ENCODE measurements at places on chromosomes 5 and 9. TPM values are rescaled to one million over a fixed set of nuclear protein-coding genes. Genes with fewer than 3 reads are reported as not detected.

- DNase-seq = no peak
Measured at GRCh38 chr9:25742256-25742655, 64.0 kb upstream of the TUSC1 start.

- no peak for DNase-seq
Measured at GRCh38 chr5:113764382-113764781, 250.9 kb downstream of the YTHDC2 start.

GRCh38 chr5:138408023-138408422, 30.8 kb upstream of the REEP2 start:
- DNase-seq = no peak

DNA sequence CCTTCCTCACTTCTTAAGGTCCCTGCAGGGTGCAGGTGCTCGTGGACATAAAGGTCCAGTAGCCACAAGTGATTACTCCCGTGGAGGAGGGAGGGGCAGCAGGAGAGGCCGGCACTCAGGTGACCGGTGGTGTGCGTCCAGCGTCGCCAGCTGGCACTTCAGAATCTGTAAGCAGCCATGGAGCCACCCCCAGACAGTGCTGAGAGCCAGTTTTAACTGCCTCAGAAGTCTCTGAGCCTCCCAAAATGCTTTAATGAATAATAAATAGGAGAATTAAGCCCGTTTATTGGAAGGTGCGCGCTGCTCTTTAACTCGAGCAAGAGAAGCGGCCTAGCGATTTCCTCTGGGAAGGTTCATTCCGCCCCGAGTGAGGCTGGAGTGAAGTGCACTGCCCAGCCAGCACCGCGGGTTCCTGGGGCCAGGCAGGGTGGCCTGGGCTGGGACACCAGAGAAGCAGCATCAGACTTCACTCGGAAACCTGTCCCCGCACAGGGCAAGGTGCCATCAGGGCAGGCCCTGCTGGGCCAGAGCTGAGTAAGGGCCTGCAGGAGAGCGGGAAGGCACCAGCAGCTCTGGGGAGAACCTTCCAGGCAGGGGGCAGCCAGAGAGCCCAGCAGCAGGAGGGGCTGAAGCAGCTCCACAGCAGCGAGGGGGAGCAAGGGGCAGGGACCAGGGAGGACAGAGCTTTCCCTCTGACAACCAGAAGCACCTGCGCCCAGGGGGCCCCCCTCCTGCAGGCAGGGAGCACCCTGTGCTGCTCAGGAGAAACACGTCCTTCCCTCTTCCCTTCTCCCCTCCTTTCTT, 61.2 kb downstream of the VAV2 start:
- no peak for DNase-seq

DNA sequence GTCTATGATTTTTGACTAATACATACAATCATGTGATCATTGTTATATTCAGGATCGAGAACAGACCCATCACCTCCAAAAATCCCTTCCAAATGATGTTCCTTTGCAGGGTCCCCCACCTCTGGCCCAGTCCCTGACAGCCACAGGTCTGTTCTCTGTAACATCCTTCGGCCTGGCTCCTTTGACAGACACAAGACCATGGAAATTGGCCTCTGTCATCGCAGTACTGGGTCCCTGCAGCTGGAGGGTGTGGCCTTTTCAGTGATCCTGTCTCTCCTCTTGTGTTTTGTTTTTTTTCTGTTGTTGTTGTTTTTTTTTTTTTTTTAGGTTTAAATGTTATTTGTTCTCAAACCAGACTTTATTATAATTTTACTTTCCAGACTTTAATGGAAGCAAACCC, 27.4 kb upstream of the ANKRD33B start:
- no peak for DNase-seq

DNA sequence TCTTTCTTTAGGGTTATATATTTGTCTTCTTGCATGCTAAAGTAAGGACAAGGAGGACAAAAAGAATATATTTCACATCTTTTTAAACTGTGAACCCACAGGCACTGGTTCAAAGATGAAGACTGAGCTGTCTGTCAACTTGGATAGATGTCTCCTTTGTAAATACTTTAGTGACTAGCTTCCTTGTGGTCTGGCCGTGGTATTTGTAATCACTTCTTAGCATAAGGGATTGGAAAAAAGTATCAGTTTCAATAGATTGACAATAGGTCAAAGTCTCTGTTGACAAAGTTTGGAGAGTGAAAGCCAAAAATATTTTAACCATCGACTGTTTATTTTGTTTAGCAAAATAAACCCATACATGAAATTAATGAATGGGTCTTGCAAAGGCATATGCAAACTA, 91.4 kb downstream of the TMEM167A start:
- DNase-seq = no peak

- no peak for DNase-seq
Measured at GRCh38 chr5:1120236-1120999, 8.6 kb upstream of the SLC12A7 start.

DNA sequence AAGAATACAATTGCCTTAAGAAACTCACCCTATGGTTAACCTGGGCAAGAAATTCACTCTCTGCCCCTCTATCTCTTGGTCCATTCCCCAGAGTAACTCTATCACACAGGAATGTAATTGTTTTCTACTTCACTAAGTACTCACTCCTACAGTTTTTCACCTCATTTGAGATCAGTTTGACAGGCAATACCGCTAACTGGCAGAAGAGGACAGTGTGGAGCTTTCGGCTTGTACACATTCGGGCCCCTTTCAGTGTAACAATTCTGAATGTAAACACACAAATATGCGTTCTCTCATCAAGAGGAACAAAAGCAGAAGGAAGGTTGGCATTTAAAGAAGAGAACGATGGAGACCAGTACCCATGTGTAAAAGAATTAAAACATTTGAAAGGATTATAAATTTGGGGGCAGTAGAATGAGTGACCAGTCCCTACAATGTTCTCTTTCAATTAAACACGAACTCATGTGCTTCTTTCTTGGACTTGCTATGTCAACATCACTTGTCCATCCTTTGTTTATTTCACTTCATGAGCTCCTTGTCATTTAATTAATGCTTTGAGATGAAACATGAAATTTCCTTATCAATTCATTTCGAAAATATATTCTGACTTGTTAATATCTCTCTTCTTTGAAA, 188.5 kb upstream of the GRAMD2B start:
- no peak for DNase-seq

GRCh38 chr9:126959336-126959735, 44.8 kb downstream of the RALGPS1 start:
- DNase-seq = no peak

DNA sequence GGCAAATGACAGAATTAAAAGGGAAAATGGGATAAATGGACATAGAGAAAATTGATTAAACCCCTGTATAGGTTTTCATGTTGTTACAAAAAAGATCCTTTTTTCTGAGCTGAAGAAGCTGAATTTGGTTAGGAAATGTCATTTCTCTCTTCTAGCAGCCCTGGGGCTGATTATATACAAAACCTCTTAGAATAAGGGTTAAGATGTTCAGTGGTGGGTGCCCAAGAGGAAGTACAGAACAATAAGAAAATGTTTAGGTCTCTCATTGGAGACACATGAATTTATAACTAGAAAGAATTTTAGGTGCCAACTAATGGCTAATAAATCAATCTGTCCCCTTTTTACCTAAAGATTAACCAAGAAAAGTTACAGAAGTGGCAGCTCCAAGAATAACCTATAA, 14.2 kb downstream of the ABHD17B start:
- DNase-seq = no peak

- DNase-seq = no peak
Measured at GRCh38 chr5:6202968-6203365, 175.4 kb downstream of the MED10 start.

The CD14 gene
- 17.2 TPM for polyA plus RNA-seq

The STARD4 gene
- 35.0 TPM for polyA plus RNA-seq

The RBM18 gene
- 33.6 TPM for polyA plus RNA-seq

The KIF24 gene
- polyA plus RNA-seq = 5.5 TPM

The RASEF gene
- 8.5 TPM for polyA plus RNA-seq

The MTAP gene
- 37.4 TPM for polyA plus RNA-seq

The HACD4 gene
- polyA plus RNA-seq = 11.2 TPM

The PRRX2 gene
- 1.2 TPM for polyA plus RNA-seq

The QSOX2 gene
- 12.1 TPM for polyA plus RNA-seq

The MOB3B gene
- 13.8 TPM for polyA plus RNA-seq

The C6 gene
- polyA plus RNA-seq = 4.0 TPM
